ENCODE measurements at places on chromosomes 16 and 17.

DNA sequence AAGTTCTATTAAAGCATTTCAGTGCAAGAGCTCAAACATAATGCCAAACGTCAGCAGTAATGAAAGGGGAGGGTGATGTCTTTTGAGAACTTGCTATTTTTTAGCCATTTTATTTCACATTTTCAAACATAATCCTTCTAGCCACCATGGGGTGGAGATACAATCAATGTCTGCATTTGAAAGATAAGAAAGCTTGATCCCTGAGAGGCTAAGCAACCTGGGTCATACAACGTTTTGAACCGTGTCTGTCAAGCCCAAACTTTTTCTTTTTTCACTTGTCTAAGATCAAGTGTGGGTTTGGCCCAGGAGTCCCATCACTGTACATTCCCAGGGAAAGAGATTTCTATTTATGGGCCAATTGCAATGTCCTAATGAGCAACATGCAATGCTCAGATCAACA is 331.1 kb downstream of the SLC39A11 start:
- no peak for DNase-seq

- DNase-seq, result no peak
Measured at GRCh38 chr17:42519546-42520491, 16.2 kb upstream of the NAGLU start.

GRCh38 chr17:62628831-62629555 is 1.5 kb downstream of the MRC2 start:
- DNase-seq, result no peak

DNA sequence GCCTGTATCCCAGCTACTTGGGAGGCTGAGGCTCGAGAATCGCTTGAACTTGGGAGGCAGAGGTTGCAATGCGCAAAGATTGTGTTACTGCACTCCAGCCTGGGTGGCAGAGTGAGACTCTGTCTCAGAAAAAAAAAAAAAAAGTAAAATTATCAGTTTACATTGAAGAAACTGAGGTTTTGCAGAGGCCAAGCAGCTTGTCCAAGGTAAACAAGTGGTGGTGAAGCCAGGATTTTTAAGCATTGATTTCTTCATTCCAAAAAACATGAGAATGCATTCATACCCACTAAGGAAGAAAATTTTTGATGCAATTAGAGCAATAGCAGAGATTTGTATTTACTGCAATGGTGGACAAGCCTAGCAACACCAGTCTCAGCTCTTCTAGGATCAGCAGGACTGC is 52.7 kb downstream of the CENPV start:
- no peak for DNase-seq

DNA sequence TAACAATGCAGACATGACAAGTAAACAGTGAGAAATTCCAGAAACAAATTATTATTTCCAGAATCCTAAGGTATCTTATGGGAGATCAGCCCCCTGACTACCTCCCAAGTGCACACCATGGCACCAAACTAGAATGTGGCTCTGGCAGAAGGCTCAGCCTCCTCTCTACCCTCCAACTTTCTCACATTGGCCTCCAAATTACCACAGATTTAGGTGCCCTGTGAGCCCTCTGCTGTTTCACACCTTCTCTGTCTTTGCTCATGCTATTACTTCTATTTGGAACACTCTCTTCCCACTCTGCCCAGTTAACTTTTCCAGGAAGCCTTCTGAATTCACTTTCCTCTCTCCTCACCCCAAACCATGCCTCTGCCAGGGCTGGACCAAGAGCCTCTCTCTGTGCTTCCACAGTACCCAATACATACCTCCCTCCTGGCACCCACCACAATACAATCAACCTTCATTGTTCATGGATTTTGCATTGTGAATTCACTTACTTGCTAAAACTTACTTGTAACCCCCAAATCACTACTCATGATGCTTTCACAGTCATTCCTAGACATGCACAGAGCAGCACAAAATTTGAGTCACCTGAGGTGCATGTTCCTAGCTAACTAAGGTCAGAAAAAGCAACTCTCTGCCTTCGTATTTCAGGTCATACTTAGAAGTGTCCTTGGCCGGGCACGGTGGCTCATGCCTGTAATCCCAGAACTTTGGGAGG is 31.4 kb downstream of the SMG6 start:
- DNase-seq, result no peak

GRCh38 chr16:4523686-4524085 is 14.9 kb downstream of the CDIP1 start:
- DNase-seq, result no peak

DNA sequence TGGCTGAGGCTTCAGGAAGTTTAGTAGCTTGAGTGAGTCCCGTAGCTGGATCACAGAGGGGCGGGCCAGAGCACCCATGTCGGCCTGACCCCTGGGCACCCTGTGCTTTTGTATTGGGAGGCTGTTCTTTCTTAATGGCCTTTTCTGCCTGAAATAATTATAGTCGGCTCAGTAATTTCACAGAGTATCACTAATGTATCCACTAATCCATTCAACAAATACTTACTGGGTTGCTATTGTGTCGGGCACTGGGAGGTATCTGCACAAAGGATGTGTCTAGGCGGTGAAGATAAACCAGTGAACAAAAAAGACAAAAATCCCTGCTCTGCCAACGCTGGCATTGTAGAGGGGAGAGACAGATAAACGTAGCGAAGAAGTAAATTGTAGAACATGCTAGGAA is 318.6 kb downstream of the FOXL1 start:
- no peak for DNase-seq

DNA sequence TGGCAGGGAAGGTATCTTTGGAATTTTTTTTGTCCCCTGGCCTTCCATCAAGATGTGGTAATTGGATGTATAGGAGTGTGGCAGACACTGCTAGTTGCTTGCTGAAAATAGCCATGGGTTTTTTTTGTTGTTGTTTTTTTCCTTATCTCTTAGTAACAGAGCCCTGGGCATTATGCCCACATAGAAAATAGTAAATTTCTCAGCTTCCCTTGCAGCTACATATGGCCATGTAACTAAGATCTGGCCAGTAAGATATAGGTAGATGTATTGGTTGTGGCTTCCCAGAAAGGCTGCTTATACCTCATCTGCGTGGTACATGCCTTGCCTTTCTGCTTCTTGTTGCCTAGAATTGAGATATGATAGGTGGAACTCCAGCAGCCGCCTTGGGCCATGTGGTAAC is 349.9 kb downstream of the CPPED1 start:
- DNase-seq, result no peak

DNA sequence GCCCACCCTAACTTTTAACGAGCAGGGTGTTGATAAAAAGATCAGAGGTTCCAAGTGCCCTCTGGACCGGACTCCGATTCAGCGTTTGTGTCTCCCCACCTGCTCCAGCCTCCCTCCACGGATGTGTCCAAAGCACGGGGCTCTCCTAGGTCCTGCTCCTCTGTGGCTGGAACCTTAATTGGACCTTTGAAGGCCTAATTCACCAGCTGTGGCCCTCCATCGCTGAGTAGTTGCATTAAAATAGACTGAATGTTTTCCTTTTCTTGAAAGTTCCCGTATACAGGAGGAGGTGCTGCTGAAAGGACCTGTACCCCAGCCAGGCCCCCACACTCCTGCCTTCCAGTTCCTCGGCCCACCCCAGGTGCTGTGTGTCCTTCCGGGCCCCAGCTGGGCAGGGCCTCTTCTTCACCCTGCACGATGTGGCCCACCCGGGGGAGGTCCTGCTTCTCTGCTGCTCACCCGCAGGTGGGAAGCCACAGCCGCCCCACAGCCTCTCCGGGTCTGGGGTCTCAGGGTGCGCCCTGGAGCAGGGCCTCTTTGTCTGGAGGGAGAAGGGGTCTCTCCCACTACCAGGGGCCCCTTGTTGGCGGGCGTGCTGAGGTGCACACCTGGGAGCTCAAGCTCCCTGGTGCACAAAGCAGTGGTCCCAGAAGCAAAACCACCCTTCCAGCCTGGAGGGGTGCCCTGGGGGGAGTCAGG is 1.3 kb upstream of the CACNA1H start:
- no peak for DNase-seq

DNA sequence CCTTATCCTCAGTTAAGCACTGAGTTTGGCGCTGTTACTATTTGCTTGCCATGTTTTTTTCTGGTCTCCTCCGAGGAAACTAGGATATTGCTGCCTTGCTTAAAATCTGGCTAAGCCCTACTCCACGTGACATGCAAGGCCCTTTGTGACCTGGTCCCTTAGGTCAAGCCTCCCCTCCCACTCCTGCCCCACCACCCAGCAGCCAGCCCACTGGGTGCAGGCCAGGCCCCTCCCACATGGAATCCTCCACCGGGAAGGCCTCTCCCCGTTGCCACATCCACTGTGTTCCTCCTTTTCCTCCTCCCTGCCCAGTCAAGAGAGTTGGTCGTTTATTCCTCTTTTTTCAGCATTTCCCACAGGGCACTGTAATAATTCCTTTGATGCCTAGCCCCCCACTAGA is 16.2 kb downstream of the PSMD3 start:
- no peak for DNase-seq

DNA sequence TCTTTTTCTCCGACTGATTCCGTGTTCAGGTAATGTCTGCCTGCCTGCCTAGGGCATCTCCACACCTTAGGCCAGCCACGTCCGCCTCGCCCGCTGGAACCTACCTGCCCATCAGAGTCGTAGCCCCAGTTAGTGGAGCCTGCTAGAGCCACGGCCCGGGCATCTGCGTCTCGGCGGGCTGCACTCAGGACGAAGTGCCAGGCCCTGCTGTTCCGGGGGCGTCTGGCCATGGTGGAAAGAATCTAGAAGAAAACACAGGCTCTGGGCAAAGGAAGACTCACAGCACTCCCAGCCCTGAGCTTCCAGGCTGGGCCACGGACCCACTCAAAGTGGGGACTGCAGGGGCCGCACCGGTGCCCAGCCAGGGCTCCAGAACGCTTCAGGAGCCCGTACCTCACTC is 1.1 kb downstream of the SPSB3 start:
- no peak for DNase-seq

GRCh38 chr17:50632637-50633036 is 2.0 kb upstream of the ABCC3 start:
- no peak for DNase-seq

Measured in T-helper 9 cell (primary cell).